D341Med (cell line): ENCODE measurements at places on chromosomes 1 and 21.
A peak's percentile ranks its signal among the peaks of the same experiment; 100 is the strongest.

DNA sequence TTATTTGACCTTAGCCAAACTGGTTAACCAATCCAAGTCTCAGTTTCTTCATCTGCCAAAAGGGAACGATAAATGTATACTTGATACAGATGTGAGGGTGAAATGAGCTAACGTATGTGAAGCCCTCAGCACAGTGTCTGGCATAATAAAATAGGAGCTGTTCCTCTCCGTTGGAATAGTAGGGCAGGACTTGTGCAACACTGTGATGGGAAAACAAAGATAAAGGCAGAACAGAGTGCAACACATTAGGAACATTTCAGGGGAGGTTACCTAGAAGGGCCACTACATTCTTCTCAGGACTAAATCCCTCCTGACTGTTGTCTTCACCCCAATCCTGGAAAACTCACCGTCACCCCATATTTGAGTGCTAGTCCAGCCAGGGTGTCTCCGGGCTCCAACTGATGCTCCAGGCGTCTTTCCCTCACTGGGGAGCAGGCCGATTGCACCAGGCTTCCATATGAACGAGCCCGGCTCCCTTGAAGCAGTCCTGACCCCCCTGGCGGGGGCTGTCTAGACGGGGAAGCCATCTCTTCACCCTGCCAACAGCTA is 896 bp downstream of the LYSMD1 start:
- no peak for DNase-seq

GRCh38 chr1:108016451-108016920 is 51.5 kb upstream of the VAV3 start:
- no peak for DNase-seq

- DNase-seq, result no peak
Measured at GRCh38 chr1:42692461-42692860, 10.2 kb downstream of the YBX1 start.

DNA sequence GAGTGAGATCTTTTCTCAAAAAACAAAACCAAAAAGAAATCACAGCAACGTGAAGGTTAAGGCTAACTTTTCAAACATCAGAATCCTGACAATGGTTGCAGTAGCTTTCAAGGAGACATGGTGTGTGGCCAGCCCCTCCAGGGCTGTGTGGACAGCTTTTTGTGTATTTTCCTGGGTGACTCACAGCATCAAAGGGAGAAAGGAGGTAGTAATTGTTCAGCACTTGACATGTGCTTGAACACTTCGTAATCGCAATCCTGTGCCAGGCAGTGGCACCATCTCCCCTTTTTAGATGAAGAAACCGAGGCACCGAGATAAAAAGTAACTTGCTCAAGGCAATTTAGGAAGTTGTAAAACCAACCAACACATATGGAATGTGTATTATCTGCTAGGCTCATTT is 10.3 kb downstream of the NBL1 start:
- DNase-seq, result no peak

- DNase-seq, result no peak
Measured at GRCh38 chr21:44829507-44830092, 11.7 kb upstream of the SUMO3 start.

- DNase-seq, result no peak
Measured at GRCh38 chr21:40706176-40706575, 140.8 kb downstream of the DSCAM start.

DNA sequence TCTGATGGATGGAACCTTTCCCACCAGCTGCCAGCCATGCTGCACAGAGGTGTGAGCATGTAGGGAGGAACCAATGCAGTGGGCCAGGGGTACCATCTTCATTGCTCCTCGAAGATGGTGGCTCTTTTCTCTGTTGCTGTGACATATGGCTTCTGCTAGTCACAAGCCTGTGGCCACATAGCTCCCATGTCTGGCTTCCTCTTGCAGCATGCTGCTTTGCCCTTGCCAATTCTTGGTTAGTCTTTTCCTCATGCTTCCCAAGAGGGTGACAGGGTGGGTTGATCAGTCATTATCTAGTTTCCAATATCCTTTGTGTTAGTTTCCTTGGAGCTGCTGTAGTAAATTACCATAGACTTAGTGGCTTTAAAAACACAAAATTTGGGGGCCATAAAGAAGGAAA is 123.4 kb downstream of the ETS2 start:
- DNase-seq, result no peak

DNA sequence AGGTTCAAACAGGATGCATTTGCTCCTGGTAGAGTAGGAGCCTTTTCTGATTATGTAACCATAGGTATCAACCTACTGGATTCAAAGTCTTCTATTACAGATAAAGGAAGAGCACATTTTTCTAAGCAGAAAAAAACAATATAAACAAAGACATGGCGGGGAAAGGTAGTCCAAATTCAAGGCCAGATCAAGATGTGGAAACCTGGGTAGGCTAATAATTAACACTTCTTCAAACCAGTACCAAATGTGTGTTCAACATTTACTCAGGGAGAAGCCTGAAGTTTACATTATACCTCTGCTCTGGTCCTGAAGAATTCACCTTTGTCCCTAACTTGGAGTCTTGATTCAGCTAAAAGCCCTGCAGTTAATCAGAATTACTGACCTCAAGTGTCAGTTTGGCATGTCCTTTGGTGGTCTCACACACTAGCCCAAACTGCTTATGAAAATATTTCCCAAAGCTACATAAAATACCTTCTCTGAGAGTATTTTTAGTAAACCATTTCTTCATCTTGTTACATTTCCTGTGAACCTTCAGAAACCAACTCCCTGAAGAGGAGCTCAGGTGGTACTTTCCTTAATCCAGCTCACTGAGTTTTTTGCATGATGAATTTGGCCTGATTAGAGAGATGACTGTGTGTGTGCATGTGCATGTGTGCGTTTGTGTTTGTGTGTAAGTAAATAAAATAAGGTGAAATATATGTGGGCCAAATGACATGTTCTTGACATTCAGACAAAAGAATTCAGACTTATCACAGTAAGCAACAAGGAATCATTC is 70.2 kb downstream of the TOR3A start:
- DNase-seq, result no peak

DNA sequence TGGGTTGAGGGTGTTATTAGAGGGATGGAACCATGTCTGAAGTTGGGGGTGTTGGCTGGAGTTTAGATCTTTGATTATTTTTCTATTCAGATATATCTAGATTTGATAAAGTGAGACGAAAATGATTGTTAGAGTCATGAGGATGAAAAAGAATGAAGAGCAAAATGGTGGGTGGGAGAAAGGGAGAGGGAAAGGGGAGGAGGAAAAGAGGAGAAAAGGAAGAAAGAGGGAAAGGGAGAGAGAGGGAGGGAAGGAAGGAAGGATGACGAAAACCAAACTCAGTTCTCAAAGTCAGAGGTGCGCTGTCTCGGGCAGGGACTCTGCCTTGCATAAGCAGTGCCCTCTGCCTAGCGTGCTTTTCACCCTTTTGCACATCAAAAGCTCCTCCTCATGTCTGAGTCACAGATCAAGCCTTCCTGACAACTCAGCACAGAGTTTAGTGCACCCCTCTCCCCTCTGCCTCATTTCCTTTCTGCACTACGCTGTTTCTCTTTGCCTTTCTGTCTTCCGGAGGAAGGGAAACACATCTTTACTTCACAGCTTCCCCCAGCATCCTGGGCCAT is 225.8 kb upstream of the PROX1 start:
- no peak for DNase-seq

DNA sequence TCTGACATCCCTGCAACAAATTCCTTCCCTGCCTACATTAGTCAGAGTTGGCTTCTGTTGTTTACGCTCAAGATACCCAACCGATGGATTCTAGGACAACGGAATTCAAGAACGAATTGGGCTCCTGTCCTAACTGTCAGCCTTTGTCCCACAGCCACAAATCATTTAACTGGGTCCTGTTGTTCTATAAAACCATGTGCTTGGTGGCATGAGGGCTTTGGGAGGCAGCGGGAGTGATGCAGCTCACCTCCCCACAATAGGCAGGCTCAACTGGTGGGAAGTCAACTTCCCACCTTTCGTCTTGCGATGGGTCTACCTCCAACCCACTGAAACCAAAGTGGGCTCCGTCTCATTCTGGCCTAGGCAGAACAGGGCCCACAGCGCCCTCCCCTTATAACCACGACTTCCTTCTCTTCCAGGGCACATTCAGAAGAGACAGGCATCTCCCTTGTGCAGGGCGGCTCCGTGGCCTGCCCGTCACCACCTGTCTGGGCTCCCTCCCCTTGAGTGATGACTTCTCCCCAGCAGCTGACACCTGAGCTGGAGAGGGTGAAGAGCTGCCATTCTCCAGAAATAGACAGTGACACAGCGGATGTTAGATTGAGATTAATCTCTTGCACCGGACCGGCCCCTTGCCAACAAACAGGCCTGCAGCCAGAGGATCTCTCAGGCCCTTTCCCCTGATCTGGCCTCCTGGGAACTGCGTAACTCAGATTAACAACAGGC is 26.5 kb downstream of the LRRC38 start:
- peak; percentile 51 for DNase-seq

DNA sequence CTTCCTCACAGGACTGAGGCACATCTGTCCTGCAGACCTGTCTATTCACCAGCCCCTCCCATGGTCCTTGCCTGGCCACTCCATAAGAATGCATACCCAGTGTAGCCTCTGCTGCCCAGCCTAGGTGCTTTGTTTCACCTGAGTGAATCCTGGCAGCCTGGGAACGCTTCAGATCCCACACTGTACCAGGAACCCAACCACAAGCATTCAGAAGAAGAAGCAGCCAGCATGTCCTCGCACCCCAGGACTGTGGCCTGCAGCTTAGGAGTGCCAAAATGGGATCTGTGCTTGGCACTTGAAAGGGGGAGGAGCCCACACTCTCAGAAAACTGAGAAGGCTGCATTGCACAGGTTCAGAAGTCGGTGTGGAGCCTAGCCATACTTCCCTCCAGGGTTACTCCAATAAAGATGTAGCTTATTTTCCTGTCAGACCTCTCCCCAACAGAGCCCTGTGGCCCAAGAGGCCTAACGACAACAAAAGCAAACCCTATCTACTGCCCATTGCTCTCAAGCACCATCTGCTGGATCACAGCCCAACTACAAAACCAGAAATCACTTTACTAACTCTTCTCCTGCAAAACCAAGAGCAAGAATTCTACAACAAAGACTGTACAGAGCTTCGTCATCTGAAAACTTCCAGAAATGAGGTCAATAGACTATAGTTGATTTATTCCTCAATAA is 923.1 kb upstream of the NEGR1 start:
- no peak for DNase-seq

GRCh38 chr1:16338961-16339360 is 13.3 kb downstream of the FBXO42 start:
- DNase-seq, result no peak

GRCh38 chr1:214012418-214012817 is 24.6 kb downstream of the PROX1 start:
- DNase-seq, result no peak

GRCh38 chr21:45821998-45822397 is 159.6 kb upstream of the COL6A1 start:
- DNase-seq, result no peak

DNA sequence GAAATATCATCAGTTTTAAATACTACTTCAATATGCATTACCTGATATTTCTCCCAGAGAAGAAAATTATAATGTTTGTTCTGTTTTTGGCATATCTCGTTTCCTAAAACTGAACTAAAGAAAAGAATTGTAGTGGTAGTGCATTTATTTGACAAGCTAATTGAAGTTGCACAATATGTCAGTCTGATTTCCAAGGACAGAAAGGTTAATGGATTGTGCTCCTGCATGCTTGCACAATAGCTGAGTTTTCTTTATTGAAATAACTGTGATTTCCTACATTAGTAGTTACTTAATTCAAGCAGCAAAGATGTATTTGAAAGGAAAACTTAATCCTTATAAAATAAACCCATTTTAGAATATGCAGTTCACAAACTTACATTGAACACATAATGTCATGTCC is 2047.7 kb downstream of the NCAM2 start:
- DNase-seq, result no peak

GRCh38 chr1:117834416-117834815 is 95.0 kb downstream of the GDAP2 start:
- DNase-seq, result no peak
